ENCODE measurements at places on chromosomes 13 and 19.

DNA sequence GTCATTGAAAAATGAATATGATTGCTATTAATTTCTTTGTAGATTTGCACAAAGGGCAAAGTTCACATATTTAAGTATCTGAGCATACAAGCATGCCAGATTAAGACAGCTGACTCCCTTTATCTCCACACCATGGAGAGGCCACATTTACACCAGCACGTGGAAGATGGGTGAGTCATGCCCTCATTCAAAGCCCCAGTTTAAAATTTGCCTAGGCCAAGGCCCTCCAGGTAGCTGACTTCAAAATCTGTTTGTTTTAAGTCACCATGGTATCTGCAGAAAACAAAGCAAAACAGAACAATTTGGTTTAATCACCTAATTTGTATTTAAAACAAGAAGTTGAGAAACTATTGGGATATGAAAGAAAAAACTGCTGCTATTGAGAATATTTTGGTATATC lies 109.2 kb downstream of the ESD start:
- no peak for DNase-seq

- DNase-seq: no peak
Measured at GRCh38 chr19:19655641-19656343, 7.7 kb downstream of the ATP13A1 start.

DNA sequence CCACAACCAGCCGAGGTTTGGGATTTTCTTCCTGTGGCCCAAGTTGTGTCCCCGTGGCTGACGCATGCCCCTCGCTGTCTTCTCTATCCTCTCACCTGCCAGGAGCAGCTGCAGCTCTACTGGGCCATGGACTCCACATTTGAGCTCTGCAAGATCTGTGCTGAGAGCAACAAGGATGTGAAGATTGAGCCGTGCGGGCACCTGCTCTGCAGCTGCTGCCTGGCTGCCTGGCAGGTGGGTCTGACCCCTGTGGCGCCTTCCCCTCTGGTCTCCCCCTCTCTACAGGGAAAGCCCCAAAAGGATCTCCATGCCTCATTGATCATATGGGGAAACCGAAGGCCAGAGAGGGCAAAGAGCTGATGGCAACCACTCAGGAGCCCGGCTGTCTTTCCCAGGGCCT lies 14.6 kb downstream of the CBLC start:
- no peak for DNase-seq

- DNase-seq: no peak
Measured at GRCh38 chr13:92896842-92897241, 329.8 kb upstream of the GPC6 start.

DNA sequence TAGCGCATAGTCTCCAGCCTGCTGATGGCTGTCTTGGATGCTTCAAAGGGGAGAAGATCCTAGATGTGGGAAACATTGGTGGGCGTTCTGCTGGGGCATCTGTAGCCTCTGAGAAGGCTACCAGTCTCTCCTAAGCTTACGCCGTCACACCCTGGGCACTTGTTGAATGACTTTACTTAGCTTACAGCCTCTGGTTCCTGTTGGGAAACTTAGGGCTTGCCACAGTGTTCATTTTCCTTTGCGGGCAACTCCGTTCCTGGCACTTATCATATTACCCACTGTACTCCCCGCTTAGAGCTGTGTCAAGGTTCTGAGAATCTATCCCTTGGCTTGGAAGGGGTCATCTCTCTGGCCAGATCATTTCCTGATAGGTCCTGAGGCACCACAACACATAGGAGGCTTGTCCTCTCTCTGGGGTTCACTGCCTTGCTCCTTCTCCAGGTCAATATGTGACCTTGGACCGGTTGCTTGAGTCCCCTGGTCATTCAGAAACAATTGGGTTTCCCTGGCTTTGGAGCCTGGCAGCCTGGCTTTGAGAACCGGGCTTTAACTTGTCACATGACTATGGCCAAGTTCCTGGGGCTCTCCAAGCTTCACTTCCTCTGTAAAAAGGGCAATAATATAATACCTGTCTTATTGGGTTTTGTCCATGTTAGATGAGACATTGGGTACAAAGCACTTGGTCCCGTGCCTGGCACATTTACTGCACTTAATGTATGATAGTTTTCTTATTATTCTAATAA lies 20.5 kb upstream of the ALOX5AP start:
- peak; percentile 59 for DNase-seq

DNA sequence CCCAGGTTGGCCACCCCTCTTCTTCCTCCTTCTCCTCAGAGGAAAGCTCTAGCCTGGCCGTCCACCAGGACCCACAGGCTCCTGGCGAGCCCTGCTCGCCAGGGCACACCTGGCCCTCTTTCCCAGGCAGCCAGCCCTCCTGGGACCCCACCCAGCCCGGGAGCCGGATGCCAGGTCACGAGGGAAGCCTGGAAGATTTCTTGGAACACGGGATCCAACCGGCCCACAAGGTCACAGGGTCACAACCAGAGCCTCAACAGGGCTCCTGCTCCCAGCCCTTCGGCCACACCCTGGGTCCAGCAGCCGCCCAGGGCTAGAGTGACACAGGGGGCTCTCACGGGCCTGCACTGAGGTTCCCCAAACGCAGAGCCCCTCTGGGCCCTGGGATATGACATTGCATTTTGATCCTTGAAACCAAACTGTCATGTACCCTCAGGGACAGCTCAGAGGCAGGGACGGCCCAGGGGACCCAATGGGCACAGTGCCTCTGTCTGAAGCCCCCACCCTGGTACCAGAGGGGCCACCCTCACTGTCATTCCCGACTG lies 5.5 kb downstream of the MKNK2 start:
- DNase-seq: no peak

DNA sequence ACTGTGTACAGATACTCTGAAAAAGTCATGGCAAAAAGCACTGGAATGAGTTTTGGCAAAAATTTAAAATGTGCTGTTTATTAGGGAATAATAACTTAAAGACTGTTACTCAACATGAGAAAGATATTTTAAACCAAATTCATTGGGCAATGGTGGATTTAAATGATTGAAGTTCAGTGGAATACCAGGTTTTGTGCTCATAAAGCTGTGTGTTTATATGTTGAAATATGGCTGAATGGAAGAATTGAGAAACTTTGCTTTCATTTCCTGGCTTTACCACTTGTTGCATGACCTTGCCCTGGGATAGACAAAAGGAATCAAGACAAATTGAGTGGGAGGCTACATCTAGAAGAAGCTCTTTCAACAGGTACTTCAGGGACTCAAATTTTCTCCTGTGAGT lies 246.4 kb downstream of the GPC5 start:
- DNase-seq: no peak

All from bone marrow (tissue), 2 donors.